ENCODE measurements at places on chromosomes 2 and 18. TPM values are rescaled to one million over a fixed set of nuclear protein-coding genes. Genes with fewer than 3 reads are reported as not detected.

HS1BP3 gene
- 12.2 TPM for polyA plus RNA-seq

ZNF396 gene
- 0.65 TPM for polyA plus RNA-seq

TLK1 gene
- polyA plus RNA-seq, result 13.4 TPM

TP53I3 gene
- 123 TPM for polyA plus RNA-seq

PTPN2 gene
- polyA plus RNA-seq, result 20.7 TPM

CDCA7 gene
- 20.0 TPM for polyA plus RNA-seq

ONECUT2 gene
- polyA plus RNA-seq, result under 0.01 TPM
